ENCODE measurements at places on chromosomes 11 and 22.

- peak; percentile 85 for DNase-seq
These were observed at the start of gene CSTPP1 for GRCh38 chr11:46936138-46937110. CSTPP1 (plus strand) TSS chr11:46936761; CDS start chr11:46936806, 45 bp downstream.

GRCh38 chr11:76756341-76756741 lies 26.8 kb upstream of the TSKU start:
- no peak for DNase-seq

DNA sequence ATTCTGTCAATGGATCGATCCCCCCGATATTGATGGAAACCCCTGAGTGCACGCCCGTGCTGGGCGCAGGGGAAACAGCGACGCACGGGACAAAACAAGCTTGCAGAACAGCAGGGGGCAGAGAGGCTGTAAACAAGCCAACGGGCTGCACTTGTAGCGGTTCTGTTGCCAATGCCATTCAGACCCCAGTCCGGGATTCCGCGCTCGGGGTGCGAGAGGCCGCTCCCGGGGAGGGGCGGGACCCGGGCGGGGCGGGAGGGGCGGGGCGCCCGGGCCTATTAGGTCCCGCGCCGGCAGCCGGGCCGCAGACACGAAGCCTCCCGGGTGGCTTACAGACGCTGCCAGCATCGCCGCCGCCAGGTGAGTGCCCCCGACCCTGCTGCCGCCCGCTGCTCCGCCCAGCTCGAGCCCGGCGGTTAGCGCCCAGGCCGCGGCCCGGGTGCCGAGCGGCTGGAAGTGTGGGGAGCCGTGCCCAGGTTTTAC lies at the start of gene BIK:
Gene BIK, plus strand, starts transcription at position 307 of the 483 bp plus-strand sequence. CDS start 13,273 bp downstream, outside the sequence.
- no peak for DNase-seq

GRCh38 chr22:30878516-30879414 lies 89.8 kb downstream of the MORC2 start:
- DNase-seq, result no peak

GRCh38 chr11:19426756-19427403 lies 186.1 kb upstream of the E2F8 start:
- no peak for DNase-seq

GRCh38 chr11:11973361-11973800 lies 35.0 kb downstream of the DKK3 start:
- DNase-seq, result no peak

GRCh38 chr11:116696381-116696941 lies 76.3 kb downstream of the BUD13 start:
- DNase-seq, result no peak

DNA sequence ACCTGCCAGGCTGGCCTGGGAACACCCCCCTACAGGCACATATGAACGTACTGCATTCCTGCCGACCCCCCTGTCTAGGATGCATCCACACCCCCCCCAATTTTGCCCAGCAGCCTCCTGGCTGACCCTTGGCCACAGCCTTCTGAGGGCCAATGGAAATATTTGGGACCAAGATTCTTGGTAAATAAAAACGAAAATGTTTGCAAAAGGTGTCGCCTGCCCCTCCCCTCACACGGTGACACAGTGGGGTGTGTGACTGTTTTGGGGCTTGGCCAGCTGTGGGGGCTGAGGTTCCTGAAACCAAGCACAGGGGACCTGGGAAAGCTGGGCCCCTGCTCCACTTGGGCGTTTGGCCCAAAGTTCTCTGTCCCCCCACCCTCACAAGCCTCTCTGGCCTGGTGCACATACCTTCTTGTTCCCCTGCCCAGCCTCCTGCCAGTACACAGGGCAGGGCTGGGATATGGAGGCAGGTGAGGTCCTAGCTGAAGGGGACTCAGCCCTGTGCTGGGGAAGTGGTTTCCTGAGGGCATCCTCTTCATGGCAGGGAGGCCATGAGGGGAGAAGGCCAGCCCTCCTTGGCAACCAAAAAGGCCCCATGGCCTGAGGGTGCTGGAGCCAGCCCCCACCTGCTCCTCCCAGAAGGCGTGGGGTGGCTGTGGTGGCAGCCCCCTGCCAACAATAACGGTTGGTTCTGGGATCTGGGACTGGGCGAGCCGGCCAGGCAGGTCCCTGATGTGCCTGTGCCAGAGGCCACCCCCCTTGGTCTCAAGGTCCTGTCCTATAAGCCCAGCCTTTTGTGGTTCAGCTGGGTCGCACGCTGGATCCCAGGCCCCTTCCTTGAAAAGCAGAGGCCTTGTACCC lies 2.1 kb upstream of the CRACR2B start:
- no peak for DNase-seq

- DNase-seq, result no peak
These were observed 17.8 kb downstream of the ZFP91 start for GRCh38 chr11:58596621-58597020.

DNA sequence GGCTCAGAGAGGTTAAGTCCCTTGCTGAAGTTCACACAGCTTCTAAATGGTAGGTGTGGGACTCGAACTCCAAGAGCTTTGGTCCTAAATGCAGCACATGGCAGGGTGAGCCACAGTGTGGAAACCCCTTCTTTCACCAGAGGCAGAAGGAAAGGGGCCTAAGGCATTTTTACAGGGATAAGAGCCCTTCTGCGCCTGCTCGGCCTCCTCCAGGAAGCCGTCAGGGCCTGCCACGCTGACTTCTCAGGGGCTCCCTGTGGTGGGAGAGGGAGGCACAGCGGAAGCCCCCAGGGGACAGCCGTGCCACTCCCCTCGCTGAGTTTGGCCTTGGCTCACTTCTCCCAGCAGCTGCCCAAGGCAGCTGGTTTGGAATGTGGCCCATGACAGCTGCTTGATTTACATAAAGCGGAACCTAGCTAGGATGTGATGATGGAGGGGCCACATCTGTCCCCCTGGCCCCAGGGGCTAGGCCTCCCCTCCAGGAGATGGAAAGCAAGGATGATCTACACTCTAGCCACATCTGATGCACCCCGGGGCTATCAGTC lies 35.4 kb downstream of the CD82 start:
- no peak for DNase-seq

DNA sequence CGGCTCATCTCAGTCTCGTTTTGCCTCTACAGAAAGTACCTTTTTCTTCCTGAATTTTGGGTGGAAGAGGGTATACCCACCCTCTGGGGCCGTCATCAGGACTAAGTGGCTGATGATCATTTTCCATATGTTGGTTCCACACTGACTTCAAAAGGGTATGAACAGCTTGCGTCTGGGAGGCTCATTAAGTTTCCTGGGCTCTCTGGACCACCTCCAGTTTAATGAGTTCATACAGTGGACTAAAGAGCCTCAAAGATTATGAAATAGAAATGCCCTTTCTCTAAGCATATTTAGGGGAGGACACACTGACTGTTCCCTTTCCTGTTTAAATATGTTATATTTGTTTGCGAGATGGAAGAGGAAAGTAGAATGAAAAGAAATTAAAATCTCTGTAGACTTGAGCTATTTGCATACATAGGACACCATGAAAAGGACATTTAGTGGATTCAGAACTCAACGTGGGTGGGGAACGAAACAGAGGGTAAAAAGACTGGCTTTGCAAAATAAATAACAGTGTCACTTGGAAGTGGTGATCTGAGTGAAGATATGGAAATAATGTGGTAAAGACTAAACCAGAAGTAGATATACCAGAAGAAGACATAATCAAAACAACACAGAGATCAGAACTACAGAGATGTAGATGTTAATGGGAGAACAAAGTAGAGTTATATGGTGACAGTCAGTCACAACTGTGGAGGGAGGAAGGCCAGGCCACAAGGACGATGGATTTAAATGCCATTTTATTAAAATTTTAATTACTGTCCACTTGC lies 18.7 kb downstream of the LDLRAD3 start:
- no peak for DNase-seq

- no peak for DNase-seq
These were observed 737 bp upstream of the TYR start for GRCh38 chr11:89176938-89177337.
